ENCODE measurements at places on chromosomes 2 and 18. TPM values are rescaled to one million over a fixed set of nuclear protein-coding genes. Genes with fewer than 3 reads are reported as not detected.

DNA sequence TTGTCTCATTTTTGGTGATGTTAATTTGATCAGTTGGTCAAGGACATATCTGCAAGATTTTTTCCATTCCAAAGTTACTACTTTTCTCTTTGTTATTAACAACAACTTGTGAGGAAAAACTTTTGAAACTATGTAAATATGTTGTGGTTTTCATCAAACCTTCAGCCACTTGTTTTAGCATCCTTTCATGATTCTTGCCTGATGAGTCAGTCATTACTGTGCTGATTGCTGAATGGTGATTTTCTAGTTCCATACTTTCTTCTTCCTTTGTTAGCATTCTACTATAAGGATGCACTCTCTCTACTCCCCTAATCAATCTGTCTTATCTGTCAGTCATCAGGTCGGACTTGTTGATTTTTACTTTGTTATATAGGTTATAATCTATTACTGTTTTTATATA is 10.9 kb downstream of the TMEM87B start:
- no peak for DNase-seq

- DNase-seq, result no peak
Measured at GRCh38 chr2:12326449-12327190, 390.1 kb upstream of the TRIB2 start.

STEAP3 gene
- 19.8 TPM for total RNA-seq

DNA sequence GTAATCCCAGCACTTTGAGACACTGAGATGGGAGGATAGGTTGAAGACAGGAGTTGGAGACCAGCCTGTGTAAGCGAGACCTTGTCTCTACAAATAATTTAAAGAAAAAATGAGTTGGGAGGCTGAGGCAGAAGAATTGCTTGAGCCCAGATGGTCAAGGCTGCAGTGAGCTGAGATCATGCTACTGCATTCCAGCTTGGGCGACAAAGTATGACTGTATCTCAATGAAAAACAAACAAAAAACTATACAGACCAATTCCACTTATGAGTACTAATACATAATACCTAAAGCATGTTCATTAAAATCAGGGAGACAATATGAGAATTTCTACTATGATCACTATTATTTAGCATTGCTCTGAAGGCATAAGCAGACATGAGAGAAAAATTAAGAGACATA is 12.6 kb downstream of the RNF149 start:
- DNase-seq, result no peak

DNA sequence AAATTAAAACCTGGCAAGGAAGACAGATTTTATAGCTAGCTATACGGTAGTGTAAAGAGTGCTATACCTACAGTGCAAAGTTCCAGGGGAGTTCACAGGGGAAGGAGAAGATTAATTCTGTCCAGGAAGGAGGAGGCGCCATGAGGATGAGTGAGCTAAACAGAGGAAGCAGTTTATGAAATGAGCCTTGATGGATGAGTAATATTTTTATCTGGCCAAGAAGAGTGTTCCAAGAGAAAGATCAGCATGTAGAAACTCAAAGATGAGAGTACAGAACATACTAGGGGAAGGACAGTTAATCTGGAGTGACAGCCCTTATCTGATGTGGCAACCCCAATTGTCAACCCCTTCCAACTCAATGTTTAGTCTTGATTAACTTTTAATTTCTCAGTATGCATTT is 54.8 kb downstream of the CDH20 start:
- DNase-seq, result no peak

DPP4 gene
- total RNA-seq, result 5.2 TPM

GRCh38 chr2:29273685-29274611 is 158.7 kb downstream of the CLIP4 start:
- no peak for DNase-seq

DNA sequence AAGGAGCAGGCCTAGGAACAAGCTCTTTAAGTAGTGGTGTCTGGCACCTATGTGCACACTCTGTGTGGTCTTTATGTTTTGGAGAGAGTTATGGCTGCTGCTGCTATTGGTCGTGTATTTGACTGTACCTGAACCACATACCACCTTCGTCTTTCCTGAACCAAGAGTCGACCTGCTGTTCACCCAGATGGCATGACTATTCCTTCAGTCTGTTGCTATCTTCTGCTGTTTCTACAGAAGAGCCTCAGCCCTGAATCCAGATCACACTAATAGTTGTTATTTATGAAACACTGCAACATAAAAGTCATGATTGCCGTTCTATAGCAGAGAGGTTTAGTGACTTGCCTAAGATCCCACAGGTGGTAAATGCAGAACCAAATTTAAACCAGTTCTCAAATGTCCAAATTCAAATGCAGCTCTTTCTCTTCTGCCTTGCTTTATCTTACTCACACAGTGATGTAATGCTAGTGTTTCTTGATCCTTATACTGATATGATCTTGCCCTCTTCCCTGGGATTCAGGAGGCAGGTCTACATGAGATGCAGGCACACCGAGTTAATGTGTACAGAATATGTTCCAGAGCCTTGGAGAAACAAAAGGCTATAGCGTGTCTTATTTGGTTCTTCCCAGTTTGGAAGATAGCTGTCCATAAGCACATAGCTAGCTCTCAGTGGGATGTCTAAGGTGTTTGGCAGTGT is 122.1 kb upstream of the FOSL2 start:
- no peak for DNase-seq

DNA sequence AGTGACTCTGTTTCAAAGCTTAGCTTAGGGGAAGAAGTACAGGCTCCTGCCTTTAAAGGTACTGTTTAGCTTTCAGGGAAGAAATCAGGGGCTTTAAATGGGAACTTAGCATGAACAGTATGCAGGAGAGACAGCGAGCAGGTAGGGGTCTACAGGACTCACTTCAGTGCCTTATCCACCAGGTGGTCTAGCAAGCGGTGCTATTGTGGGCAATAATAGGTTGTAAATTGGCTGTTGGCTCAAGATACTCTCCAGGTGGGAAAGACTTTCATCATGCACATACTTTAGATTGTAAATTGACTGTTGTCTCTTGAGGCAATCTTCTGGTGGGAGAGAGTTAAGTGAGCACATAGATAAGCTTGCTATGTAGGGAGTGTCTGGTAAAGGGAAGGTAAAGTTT is 358.6 kb upstream of the DLGAP1 start:
- no peak for DNase-seq

ARHGAP15 gene
- total RNA-seq, result 22.6 TPM

DNA sequence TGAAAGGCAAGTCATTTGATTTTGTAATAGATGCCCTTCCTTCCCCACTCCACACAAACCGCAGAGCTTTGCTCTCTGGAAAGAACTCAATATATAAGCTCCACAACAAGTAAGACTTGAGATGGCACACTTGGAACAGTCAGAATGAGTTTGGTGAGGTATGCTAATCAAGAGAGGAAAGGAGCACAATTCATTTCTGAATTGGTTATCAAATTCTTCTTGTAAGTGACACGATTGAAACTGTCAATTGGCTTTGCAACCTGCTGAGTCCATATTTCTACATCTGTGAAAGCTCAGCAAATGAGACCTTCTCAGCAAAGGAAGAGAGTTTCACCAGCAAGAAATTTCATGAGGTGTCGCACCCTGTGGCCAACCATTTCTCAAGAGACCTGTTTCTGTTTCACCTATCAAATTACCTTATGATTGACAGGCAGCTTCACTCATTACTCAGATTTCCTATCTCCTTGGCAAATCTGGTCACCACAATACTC is 19.1 kb downstream of the CTLA4 start:
- DNase-seq, result no peak

- no peak for DNase-seq
Measured at GRCh38 chr2:69030800-69031428, 17.9 kb downstream of the ANTXR1 start.

GRCh38 chr2:45681675-45682074 is 30.2 kb downstream of the PRKCE start:
- no peak for DNase-seq

DNA sequence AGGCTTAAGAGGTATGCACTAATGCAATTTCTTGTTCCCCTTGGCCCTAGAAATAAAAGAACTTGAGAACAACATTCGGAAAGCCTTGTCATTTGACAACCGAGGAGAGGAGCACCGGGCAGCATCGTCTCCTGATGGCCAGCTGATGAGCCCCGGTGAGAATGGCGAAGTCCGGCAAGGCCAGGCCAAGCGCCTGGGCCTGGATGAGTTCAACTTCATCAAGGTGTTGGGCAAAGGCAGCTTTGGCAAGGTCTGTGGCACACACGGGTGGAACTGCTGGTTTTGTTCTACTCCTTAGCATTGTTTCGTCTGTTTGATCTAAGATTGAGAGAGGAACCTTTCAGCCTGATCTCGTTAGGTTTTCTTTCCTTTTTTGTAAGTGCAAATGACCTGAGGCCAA is 289.8 kb upstream of the EPAS1 start:
- no peak for DNase-seq

DNA sequence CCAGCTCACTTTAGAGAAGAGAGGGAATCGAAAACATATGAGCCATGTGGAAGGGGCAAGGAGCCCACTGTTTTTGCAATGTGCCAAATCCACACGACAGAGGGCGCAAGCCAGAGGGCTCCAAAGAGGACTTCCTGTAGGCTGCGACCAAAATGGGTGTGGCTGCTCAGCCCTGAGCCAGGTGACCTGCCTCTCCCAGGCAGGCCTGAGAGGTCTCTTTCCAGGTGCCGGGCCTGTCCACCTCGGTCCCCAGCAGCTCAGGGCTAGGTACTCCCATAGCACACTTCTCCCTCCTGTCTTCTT is 153.8 kb downstream of the TTC32 start:
- DNase-seq, result no peak

GRCh38 chr2:173248381-173248780 is 106.3 kb upstream of the CDCA7 start:
- DNase-seq, result no peak

- no peak for DNase-seq
Measured at GRCh38 chr2:47008381-47009252, 93.0 kb upstream of the MCFD2 start.

DNA sequence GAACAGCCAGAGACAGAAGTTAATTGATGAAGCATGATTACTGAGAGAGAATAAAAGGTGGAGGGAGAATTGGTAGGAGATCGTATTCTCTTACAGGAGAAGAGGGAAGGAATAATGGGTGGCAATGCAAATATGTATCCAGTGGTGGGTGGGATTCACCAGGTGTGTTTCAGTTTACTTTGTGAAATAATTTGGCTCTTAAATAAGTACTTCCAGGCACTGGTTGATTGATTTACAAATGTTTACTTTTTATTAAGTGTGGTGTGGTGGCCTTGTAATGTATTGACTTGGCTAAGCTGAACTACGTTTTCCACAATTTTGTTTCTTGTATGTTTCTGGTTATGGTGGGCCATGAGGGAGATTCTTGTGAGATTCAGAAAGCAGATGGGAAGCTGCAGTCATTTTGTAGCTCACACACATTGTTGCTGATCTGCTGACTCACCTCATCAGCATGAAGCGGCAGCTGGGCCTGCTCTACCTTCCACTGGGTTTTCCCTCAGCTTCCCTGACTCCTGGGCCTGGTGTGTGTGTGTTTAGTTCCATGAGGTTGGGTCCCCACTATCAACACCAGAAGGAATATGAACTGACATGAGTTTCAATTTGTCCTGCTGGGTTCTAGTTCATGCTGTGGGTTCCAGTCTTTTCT is 32.6 kb downstream of the MYL12B start:
- DNase-seq, result no peak

GRCh38 chr18:9732031-9732430 is 23.9 kb downstream of the RAB31 start:
- no peak for DNase-seq

DNA sequence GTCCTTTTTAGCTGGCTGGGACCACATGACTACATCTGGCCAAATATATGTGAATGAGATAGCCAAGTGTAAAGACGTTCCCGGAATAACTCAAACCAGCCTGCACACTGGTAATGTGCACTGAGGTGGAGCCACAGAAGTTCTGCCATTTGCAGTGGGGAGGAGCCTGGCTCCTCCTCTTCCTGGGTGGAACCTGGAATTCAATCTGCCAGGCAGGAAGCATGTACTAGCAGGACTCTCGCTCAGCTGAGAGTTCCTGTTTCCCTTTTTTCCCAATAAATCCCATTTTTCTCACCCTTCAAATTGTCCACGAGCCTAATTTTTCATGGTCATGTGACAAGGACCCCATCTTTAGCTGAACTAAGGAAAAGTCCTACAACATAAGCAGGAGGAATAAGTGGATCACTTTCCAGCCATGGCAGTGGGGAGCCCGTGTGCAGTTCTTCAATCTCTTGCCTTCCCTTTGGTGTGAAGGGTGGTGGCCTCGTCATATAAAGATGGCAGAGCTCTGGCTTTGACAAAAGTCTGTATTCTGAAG is 183.2 kb downstream of the UXS1 start:
- DNase-seq, result no peak

TRIM54 gene
- 1.7 TPM for total RNA-seq

DNA sequence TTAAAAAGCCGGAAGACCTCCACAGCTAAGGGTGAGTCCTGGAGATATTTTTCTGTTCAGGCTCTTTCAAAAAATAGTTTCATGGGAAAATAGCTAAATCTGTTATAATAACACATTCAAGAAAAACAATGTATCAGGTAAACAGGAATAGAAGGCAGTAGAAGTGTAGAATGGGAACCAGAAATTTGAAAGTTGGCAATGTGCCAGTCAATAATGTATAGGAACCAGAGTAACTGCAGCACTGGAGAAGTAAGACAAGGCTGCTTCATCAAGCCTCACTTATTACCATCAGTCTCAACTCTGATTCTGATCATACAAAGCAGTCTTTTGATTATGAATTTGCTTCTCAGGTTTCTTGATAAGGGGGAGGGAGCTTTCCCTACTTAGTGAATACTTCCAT is 81.4 kb upstream of the VRK2 start:
- no peak for DNase-seq

GRCh38 chr18:31791817-31792579 is 31.3 kb upstream of the SLC25A52 start:
- DNase-seq, result no peak

DNA sequence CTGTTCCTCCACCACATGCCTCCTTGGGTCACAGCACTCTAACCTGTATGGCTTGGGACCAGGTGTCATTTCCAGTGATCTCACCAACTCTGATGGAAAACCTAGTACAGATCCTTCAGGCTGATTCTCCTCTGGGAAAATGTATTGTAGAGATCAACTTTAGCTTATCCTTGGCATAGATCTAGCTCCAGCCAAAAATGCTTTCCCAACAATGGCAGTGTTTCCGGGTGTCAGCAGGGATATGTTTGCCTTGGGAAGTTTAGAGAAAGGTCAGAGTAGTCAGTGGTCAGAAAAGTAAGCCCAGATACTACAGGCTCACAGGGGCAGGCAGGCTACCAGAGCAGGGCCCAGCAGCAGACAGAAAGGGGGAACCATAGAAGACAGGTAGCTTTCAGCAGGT is 73.6 kb downstream of the CD8B2 start:
- no peak for DNase-seq

Data from tibial nerve (tissue), 4 donors.